ENCODE measurements at places on chromosomes 2 and 18. TPM values are rescaled to one million over a fixed set of nuclear protein-coding genes. Genes with fewer than 3 reads are reported as not detected.

Gene FTCDNL1
- 2.5 TPM for total RNA-seq

Gene PLCD4
- total RNA-seq: 10.5 TPM

- no peak for ATAC-seq
Observed at GRCh38 chr2:12201369-12201768, 454.9 kb downstream of the LPIN1 start.

- peak; percentile 31 for ATAC-seq
Observed at GRCh38 chr18:42860011-42860410, 255.5 kb downstream of the RIT2 start.

DNA sequence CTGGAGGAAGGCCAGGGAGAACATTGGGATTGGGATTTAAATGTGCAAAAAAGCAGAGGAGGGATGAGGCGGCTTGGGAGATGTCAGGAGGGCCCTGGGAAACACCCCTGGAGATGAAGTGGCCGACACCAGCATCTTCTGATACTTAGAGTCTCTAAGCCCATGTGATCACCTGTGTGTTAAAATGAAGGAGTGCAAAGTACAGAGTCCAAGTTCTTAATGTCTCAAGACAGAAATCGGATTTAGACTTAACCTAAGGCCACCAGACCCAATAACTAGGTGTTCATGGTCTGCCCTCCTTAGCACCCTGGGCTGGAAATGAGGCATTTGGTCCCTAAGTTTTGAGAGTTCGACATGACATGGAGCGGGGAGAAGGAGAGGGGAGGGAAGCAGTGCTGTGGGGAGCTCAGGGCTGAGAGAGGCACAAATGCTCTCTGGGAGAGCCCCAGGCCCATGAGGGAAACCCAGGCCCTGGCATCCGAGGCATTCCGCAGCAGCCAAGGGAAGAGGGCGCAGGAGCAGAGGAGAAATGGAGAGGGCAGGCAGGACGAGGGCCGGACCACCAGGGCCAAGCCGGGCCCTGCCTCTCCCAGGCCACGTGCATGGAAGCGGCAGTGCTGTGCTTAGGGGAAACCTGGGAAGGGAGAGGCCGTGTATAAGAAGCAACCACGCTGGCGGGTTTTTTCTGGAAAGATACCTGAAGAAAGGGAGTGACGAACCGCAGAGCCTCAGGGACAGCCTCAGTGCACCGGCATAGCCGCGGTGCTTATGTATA lies 63.3 kb downstream of the SFXN5 start:
- no peak for ATAC-seq
